ENCODE measurements at places on chromosomes 2 and 18.

- no peak for DNase-seq
Observed at GRCh38 chr2:214679736-214680135, 129.7 kb downstream of the BARD1 start.

DNA sequence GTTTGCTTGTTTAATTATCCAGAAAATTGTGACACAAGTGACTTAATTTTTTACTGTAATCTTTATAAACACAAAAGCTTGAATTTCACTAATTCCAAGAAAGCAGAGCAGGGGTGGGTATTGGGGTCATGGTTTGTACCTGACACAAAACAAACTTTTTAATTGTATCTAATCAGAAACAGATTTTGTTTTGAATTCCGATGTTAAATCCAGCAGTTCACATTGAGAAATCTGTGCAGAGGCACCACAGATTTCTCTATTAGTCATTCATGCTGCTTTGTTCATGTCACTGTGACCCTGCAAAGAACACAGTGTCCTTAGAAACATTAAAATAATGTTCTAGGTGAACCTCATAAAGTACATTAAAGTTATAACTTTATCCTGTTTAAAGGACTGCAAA is 443.4 kb downstream of the NYAP2 start:
- no peak for DNase-seq

DNA sequence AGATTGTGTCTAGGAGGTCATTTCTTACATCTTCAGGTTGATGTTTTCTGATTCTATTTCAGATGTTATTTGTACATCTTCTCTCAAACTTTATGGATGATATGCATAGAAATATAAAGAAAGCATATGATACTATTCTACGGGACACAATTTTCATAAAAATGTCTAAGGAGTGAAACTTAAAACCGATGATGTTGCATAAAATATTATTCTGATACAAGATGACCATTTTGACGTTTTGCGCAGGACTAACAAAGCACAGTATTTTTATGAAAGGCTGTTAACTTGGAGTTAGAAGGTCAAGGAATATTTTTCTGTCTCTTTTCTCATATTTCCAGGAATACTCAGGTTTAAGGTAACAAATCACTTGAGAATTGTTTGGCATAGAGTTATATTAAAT is 8.7 kb downstream of the NETO1 start:
- no peak for DNase-seq

- DNase-seq: no peak
Observed at GRCh38 chr2:239293775-239294430, 106.9 kb downstream of the HDAC4 start.
